ENCODE measurements at places on chromosomes 3 and 15.

- no peak for DNase-seq
Observed at GRCh38 chr3:51057121-51057520, 328.0 kb upstream of the MANF start.

DNA sequence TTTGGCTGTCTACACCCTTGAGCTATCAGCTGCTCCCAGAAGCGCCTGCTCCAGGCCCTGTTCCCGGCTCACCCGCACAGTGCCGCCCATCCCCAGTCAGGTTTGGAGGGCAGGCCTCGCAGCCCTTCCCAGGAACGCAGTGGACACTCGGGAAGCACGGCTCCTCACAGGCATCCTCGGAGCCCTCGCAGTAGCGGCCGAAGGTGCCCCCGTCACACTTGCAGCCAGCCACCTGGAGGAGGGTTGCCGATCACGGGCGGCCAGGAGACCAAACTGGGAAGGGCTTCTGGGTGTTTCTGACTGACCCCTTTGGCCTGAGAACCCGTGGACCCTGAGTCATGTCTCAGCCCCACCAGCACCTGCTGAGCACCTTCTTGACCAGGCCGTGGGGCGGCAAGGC is 33.4 kb downstream of the MUC20 start:
- DNase-seq: no peak

DNA sequence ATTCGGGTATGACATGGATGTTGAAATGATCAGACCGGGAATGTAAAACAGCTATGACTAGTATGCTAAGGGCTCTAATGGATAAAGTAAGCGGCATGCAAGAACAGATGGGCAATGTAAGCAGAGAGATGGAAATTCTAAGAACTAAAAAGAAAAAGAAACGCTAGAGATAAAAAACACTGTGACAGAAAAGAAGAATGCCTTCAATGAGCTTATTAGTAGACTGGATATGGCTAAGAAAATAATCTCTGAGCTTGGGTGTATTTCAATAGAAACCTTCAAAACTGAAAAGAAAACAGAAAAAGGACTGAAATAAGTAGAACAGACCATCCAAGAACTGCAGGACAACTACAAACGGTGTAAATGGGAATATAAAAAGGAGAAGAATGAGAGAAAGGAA is 101.2 kb downstream of the HES1 start:
- DNase-seq: no peak

DNA sequence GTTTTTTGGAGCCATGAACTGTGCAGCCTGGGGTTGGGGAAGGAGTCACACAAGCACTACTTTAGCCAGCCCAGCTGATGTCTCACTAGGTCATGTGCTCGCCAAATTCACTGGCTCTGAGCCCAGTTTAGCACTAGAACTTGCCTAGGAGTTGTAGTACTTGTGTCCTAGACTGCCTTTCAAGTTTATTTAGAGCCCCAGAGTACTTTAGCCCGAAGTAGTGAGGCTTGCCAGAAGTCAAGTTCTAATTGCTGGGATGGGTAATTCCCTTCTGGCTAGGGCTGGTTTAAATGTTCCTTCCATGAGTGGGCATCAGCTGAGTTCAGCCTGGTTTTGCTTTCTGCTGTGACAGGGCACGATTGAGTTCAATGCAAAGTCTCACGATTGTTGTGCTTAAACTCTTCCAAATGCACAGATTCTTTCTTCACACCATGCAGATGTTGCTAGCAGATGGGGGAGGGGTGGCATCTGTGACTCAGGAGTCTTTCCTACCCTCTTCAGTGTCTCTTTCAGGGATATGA is 228.2 kb upstream of the ZPLD1 start:
- no peak for DNase-seq

DNA sequence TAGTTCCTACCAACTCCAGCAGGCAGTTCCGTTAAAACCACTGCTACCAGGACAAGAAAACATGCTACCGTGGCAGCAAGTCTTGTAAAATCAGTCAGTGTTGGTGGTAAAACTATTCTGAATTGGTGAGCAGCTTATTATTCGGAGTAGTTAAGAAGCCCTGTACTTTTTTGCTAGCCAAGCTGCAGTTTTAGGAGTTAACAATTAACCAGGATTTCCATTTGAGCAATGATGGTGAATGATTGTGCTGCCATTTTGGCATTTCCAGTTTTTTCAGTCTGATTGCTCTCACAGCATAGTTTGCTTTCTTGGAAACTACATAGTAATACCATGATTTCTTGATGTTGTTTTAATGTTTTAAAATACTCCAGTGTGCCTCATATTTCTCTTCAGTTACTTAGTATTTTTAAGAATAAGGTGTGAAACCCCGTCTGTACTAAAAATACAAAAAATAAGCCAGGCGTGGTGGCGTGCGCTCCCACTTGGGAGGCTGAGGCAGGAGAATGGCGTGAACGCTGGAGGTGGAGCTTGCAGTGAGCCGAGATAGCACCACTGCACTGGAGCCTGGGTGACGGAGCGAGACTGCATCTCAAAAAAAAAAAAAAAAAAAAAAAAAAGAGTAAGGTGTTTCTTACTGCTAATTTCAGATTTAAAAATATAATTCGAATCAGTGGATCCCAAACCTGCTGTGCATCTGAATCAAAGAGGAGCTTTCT is 43.8 kb upstream of the SCAANT1 start:
- no peak for DNase-seq

DNA sequence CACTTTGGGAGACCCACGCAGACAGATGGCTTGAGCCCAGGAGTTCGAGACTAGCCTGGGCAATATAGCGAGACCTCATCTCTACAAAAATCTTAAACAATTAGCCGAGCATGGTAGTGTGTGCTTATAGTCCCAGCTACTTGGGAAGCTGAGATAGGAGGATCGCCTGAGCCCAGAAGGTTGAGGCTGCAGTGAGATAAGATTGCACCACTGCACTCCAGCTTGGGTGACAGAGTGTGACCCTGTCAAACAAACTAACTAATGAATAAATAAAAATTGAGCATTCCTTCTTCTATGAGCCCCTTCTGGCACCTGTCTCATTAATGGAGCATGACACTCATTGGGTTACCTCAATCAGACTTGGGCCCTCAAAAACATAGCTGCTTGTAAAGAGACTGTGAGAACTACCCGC is 7.5 kb downstream of the ZDHHC3 start:
- no peak for DNase-seq

DNA sequence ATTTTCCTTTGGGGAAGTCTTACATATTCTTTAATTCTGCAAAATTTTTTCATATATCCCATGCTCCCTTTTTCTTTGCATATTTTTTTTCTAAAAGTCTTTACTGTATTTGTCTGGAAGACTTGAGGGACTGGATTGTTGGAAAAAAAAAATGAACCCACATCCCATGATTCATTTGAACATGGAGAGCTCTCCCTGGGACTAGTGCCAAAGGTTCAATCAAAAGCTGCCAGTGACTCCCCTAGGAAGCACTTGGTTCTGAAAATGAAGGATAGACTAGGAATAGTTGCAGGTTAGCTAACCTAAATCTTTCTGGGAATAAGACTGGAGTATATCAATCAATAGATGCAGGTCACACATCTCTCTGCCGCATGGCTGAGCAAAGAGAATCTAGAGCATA is 16.4 kb upstream of the BNC1 start:
- DNase-seq: no peak

GRCh38 chr3:2090095-2090911 is 8.4 kb upstream of the CNTN4 start:
- DNase-seq: no peak
